ENCODE measurements at places on chromosomes 5 and 9.

DNA sequence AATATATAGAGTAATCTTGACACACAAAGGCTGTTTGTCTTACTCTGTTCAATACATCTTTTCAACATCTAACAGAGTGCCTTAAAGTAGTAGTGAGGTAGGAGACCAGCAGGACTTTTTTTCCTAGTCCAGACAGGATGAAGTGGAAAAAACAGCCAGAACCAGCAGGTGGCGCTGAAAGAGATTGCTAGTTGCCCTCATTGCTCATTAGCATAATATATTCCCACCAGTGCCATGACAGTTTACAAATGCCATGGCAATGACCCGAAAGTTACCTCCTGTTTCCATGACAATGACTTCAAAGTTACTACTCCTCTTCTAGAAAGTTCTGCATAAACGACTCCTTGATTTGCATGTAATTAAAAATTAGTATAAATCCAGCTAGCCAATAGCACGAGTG lies 387.4 kb downstream of the ACTL7B start:
- no peak for DNase-seq

GRCh38 chr9:32524892-32525708 lies 896 bp downstream of the RIGI start:
- DNase-seq = no peak

- DNase-seq = no peak
Observed at GRCh38 chr9:121021301-121021700, 28.8 kb downstream of the C5 start.

DNA sequence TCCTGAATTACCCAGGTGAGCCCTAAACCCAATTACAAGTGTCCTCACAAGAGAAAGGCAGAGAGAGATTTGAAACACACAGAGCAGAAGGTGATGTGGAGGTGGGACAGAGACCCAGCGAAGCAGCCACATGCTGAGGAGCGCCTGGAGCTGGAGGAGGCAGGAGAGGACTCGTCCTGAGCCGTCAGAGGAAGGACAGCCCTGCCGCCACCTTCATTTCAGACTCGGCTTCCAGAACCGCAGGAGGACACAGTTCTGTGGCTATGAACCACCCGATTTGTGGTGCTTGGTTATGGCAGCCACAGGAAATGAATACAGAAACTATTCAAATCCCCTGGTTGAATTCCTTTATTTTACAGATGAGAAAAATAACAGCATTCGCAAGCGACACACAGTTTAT lies 16.4 kb upstream of the FBP1 start:
- no peak for DNase-seq

- DNase-seq = no peak
Observed at GRCh38 chr9:16782490-16782889, 88.0 kb downstream of the BNC2 start.

DNA sequence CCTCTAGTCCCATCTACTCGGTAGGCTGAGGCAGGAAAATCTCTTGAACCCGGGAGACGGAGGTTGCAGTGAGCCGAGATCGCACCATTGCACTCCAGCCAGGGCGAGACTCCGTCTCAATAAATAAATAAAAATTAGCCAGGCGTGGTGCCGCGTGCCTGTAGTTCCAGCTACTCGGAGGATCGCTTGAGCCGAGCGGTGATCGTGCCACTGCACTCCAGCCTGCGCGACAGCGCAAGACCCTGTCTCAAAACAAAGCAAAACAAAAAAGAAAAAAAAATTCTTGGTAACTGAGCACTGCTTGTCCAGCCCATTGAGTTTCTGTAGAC lies 710 bp upstream of the WDR55 start:
- no peak for DNase-seq

GRCh38 chr9:133598978-133599377 lies 10.2 kb downstream of the FAM163B start:
- DNase-seq = no peak

GRCh38 chr5:142716963-142717362 lies 31.1 kb upstream of the FGF1 start:
- DNase-seq = peak; percentile 74

- no peak for DNase-seq
Observed at GRCh38 chr5:171673328-171673727, 112.3 kb upstream of the SMIM23 start.

- no peak for DNase-seq
Observed at GRCh38 chr5:150042459-150042858, 41.9 kb downstream of the HMGXB3 start.

DNA sequence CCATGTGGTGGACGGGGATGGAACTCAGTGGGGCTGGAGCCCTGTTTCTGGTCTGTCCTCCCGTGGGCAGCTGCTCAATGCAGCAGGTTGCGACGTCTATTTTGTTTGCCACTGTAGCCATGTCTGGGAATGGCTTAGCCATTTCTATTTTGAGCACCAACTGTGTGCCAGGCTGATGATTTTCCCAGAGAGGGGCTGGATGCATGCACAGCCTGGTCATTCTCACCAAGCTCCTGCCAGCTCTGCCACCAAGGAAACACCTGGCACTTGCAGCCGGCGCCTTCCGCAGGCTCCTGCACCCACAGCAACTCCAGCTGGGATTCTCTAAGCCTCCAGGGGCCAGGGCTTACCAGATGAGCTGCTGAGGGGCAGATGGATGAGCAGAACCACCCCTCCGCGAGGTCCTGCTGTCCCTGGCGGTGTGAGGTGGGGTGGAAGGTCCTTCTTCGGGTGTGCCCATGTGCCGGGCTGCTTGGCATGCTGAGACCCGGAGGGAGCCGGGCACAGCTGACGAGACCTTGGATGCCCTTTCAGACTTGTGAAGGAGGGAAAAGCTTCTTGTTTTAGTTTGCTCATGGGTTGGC lies 151.2 kb downstream of the RXRA start:
- no peak for DNase-seq

DNA sequence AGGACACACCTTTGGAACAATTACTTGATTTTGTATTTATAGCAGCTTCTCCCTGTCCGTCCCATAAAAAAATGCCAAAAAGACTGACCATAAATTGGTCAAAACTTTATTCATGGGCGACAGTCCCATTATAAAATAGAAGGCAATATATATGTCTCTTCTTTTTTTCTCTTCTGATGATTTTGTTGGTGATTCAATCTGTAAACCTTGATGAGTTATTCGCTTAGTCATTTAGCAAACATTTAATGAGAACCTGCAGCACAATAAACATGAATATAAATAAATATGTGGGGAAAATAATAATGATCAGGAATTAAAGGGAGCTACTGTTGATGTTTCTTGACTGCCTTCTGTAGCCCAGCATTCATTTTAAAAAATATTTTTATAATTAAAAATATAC lies 356.4 kb upstream of the ACTBL2 start:
- no peak for DNase-seq

GRCh38 chr5:178683783-178684182 lies 46.7 kb downstream of the ZNF354A start:
- no peak for DNase-seq

- DNase-seq = no peak
Observed at GRCh38 chr5:1743769-1744085, 55.9 kb downstream of the MRPL36 start.

DNA sequence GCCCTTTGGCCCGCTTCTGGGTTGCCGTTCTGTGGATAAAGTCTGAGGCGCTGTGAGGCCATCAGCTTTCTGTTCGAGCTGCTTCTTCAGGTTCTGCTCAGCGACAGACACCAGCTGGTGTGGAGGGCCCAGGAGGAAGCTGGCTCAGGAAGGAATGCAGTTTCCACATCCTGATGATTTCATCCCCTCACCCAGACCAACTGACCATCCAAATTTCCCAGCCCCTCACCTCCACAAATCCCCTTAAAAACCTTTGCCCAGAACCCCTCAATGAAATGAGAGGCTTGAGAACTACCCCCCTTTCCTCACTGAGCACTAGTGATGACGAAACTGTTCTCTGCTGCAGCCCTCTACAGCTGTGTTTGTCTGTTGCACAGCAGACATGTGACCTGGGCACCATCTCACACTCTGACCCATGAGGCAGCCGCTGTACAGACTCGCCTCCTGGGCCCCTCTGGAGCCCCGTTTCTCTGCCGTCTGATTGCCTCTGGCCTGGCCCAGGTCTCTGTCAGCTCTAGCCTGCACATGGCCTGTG lies 45.4 kb downstream of the SPATA31C2 start:
- DNase-seq = no peak

DNA sequence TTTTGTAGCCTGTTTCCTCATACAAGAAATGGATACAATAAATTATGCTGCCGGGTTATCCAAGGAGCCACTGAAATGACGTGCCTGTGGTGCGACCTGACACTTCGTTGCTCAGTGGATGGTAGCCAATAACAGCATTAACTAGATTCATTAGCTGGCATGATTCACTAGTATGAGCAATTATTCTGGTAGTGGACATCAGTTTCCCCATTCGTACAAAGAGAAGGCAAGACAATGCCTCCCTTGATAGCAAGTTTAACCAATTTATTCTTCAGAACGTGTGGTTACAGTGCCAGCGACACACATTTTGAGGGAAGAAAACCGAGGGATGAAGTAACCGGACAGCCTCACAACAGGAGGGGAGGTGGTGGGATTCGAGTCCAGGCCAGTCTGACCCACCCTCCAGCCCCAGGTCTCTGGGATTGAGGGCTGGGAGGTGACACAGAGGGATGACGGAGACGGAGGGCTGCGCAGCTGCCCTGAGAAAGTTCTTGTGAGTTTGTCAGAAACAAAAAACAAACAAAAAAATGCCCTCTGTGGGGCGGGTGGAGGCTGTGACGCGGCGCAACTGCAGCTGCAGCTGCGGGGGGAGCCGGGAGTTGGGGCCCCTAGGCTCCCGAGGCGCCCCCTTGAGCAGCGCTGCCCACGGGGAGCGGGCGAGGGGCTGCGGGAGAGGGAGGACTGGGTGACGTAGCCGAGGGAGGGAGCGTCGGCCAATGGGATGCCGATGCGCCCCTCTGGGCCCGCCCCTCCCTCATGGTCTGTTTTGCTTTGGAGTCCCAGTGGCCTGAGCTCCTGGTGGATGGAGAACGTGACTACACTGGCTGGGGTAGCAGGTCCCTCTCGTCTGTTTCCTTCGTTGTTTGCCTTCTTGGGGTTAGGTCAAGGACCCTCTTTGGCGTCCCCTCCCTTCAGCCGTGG lies 10.9 kb downstream of the LHX2 start:
- DNase-seq = no peak

- no peak for DNase-seq
Observed at GRCh38 chr5:156680831-156681230, 169.3 kb upstream of the PPP1R2B start.

DNA sequence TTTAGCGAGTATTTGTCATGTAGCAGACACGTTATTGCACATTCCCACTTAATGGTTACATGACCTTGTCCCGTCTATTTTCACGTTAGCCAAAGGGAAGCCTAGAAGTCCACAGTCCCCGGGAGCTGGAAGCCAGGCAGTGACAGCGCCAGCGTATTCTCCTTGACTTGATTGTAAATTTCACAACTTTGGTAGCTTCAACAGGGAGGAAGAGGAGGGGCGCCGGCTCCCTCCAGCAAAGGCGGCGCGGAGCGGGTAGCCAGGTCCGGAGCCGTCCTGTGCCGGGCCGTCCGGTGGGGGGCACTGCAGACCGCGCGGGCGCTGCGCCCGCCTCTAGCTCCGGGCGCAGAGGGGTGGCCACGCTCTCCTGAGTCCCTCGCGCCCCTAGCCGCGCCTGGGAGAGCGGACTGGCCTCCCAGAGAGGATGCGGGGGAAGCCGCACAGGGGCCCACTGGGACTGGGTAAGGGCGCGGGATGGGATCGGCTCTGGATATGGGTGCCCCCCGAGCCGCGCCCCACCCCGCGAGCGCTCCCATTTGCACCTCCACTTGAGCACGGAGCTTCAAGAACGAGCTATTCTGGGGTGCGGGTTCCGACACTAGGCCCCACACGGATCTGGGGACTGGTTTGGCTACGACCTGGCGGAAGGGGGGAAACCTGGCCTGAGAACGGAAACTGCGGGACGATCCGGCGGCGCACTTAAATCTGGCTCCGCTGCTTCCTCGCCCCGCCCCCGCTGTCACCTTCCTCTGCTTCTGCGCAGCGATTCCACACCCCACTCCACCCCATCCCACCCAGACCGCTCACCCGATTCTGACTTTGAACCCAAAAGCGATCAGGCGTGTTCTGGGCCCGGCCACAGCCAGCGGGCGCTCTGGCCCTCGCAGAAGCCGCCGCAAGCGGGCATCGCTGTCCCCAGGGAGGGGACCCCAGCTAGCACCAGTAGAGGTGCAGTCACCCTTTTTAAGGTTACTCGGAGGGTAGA lies 23.8 kb downstream of the KLF4 start:
- DNase-seq = peak; percentile 46

GRCh38 chr5:1038417-1039209 lies 30.0 kb downstream of the NKD2 start:
- DNase-seq = no peak

- no peak for DNase-seq
Observed at GRCh38 chr9:22158271-22158670, 149.2 kb upstream of the CDKN2B start.

- no peak for DNase-seq
Observed at GRCh38 chr5:80070338-80071056, 35.3 kb downstream of the THBS4 start.

DNA sequence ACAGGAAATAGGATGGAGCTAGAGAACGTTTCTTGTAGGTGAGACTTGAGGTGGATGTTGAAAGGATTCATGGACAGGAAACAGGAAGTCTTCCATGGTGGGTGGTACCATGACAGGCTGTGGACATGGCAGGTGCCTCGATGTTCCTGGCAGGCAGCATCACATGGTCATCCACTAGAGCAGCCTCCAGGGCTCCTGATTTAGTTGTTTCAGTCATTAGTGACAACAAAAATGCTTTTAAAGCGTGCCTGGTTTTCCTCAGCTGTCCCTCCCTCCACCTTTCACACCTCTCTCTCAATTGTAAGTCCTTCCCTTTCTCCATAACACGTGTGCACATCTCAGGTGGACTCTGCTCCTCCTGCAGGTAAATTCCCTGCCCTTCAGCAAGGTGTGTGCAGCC lies 25.2 kb upstream of the ASPN start:
- DNase-seq = no peak

GRCh38 chr9:111058166-111058565 lies 19.9 kb upstream of the LPAR1 start:
- DNase-seq = no peak

DNA sequence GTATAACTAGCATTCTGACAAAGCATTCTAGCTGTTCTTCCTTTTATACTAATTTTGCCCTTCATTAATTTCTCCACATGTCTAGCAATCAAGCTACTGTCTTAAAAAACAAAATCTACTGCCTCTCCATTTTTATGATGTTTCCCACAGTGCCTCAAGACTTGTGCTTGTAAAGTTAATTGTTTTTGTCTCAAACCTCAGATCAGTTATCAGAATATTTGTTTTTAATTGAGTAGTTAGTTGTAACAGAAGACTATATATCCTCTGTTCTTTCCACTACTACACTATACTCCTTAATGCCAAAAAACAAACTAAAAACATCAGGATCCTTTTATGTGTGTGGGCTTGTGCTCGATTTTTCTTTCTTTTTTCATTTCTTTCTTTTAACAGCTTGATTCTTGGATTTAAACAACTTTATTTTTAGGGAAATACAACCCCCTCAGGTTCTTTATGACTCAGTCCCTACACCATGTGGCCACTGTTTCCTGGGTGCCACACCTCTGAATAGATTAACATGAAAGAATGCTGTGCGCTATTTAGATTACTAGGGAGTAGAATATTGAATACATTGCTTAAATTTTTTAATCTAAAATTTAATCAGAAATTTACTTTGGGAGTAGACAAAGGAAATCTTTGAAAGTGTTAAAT lies 1.2 kb downstream of the ASPN start:
- DNase-seq = no peak
